ENCODE measurements at places on chromosomes 11 and 22.

DNA sequence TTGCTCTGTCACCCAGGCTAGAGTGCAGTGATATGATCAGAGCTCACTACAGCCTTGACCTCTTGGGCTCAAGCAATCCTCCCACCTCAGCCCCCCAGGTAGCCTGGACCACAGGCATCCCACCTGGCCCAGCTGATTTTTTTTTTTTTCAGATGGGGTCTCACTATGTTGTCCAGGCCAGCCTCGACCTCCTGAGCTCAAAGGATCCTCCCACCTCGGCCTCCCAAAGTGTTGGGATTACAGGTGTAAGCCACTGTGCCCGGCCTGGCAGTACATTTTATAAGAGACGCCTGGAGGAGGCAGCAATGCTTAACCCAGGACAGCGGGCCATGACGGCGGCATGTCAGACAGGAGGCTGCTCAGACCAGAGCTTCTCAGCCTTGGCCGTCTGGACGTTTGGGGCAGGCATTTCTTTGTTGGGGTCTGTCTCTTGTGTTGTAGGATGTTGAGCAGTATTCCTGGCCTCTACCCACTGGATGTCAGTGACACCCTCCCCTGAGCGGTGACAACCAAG lies 4.3 kb downstream of the LGALS2 start:
- DNase-seq = no peak

DNA sequence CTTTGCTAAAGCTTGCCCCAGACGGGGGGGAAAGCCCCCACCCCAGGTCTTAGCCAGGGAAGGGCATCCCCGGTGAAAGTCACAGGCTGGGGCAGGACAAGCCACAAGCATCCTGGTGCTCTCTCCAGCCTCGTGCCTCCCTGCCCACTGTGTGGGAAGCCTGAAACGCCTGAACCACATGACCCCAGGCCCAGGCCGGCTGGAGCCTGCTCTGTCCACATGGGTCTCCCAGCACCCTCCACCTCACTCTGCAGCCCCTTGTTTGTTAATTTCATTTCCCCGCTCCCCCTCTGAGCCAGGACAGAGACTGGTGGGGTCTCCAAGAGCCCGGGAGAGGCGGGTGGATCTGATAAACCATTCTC lies 58.3 kb upstream of the TCF20 start:
- no peak for DNase-seq

- DNase-seq = no peak
Observed at GRCh38 chr11:10695833-10696232, 2.3 kb upstream of the IRAG1 start.

- no peak for DNase-seq
Observed at GRCh38 chr11:96256215-96257011, 86.6 kb downstream of the MAML2 start.

DNA sequence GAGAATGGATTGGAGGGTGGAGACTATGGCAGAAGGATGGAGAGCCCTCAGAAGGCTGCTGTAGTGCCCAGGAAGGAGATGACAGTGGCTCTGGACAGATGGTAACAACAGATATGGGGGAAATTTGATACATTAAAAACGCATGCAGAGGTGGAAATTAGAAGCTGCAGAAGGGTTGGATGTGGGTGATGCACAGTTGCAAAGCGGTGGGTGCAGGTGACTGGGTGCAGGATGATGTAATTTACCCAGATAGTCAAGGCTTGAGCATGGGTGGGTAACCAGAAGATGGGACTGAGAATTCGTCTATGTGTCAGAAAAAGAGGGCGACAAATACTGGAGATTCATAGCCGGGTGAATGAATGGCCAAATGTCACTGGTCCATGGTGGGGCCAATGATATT lies 570.3 kb downstream of the MN1 start:
- no peak for DNase-seq

DNA sequence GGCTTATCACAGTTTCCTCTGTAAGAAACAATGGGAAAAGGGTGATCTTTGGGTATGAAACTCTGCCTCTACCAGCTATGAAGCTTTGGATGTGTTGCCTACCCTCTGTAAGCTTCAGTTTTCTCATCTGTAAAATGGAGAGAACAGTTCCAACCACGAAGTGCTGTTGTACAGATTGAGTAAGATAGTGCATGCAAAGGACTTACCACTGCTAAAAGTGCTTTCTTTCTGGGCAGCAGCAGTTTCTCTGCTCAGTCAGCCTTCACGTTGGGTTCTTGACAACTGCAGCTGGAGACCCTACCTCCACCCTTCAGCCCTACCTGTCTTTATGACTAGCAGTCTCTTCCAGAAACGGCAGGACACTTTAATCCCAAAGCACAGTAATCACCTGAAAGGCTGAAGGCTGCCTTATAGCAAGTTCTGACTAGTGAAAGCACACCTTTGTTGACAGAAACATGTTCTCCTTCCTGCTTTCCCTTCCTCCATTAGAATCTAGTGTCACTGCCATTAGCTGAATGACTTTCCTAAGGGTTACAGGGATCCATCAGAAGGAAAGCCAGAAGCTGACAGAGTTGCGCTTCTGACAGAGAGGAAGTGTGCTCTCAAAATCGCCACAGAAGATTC lies 91.4 kb downstream of the RPL27A start:
- DNase-seq = no peak

- peak; percentile 69 for DNase-seq
Observed at GRCh38 chr11:121688055-121688491, 235.3 kb upstream of the SORL1-AS1 start.

GRCh38 chr11:12179531-12179930 lies 69.1 kb downstream of the MICAL2 start:
- peak; percentile 58 for DNase-seq

- no peak for DNase-seq
Observed at GRCh38 chr22:43272301-43272700, 70.9 kb downstream of the SCUBE1 start.

- peak; percentile 47 for DNase-seq
Observed at GRCh38 chr11:12719221-12719620, 45.0 kb downstream of the TEAD1 start.

GRCh38 chr22:31346733-31347250 lies 646 bp upstream of the PATZ1 start:
- DNase-seq = peak; percentile 57

GRCh38 chr11:130905512-130905911 lies 10.8 kb downstream of the SNX19 start:
- no peak for DNase-seq

- no peak for DNase-seq
Observed at GRCh38 chr11:44311339-44312261, 1.7 kb upstream of the ALX4 start.

DNA sequence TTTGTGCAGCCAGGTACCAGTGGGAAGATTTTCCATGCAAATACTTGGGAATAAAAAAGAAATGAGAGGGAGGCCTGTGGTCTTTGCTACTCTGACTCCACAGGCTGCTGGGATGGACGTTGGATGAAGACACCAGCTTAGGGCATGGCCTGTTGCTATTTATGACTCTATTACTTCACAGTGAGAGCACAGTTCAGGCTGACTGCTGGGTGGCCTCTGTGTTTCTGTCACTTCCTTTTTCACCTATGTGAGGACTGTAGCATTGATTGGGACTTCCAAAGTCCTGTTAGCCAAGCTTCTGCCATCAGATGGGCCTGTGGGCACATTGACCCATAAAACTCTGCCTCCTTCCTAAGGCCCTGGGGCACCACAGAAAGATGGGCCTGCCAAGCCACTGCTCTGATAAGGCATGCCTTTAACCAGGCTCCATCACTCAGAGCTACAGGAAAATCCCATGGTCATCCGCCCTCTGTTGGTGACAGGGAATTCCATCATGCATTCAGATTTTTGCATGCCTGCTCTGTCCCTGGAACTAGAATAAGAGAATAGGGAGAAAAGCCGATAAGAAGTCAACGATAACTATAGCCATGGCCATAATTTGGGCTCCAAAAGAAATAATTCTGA lies 64.6 kb downstream of the KCNJ1 start:
- DNase-seq = no peak

- no peak for DNase-seq
Observed at GRCh38 chr11:85844439-85845123, 10.6 kb upstream of the CCDC83 start.

- DNase-seq = peak; percentile 21
Observed at GRCh38 chr11:61532134-61533038, 23.8 kb downstream of the LRRC10B start.

DNA sequence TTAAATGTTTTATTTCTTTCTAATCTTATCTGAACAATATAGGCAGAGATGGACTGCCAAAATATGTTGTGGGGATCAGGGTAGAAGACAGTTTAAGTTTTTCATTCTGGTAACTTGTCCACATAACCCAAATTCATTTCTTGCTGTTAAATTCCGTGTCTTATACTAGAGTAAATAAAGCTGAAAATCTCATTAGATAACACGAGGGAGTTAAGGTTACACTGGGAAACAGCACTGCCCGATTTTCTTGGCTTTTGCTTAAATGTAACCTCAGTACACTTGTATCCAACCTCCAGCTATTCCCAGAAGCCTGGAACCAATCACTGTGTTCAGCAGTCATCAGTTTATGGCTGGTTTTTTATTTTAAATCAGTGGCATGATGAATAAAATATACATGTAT lies 48.2 kb downstream of the MICAL3 start:
- DNase-seq = no peak

- DNase-seq = no peak
Observed at GRCh38 chr11:66020618-66021357, 5.5 kb downstream of the CATSPER1 start.

- no peak for DNase-seq
Observed at GRCh38 chr22:31537019-31537535, 40.7 kb downstream of the SFI1 start.

GRCh38 chr11:130771708-130772107 lies 144.6 kb downstream of the SNX19 start:
- DNase-seq = no peak

Measured in thyroid gland (tissue), 4 donors.